ENCODE measurements at places on chromosomes 3 and 15. TPM values are rescaled to one million over a fixed set of nuclear protein-coding genes. Genes with fewer than 3 reads are reported as not detected.

GRCh38 chr3:10600296-10600714 lies 94.9 kb upstream of the ATP2B2 start:
- DNase-seq: no peak

PLIN1 gene
- total RNA-seq: 1.8 TPM

- DNase-seq: peak; percentile 80
Measured at GRCh38 chr15:90316139-90316538, 35.9 kb upstream of the ZNF774 start.

RAB6B gene
- 8.0 TPM for total RNA-seq

- no peak for DNase-seq
Measured at GRCh38 chr3:161274691-161275298, 53.7 kb downstream of the NMD3 start.
